ENCODE measurements at places on chromosomes 3 and 15. TPM values are rescaled to one million over a fixed set of nuclear protein-coding genes. Genes with fewer than 3 reads are reported as not detected.

Gene MORC1
- under 0.01 TPM for total RNA-seq

GRCh38 chr3:94305835-94306611 lies 243.2 kb downstream of the NSUN3 start:
- DNase-seq, result no peak

DNA sequence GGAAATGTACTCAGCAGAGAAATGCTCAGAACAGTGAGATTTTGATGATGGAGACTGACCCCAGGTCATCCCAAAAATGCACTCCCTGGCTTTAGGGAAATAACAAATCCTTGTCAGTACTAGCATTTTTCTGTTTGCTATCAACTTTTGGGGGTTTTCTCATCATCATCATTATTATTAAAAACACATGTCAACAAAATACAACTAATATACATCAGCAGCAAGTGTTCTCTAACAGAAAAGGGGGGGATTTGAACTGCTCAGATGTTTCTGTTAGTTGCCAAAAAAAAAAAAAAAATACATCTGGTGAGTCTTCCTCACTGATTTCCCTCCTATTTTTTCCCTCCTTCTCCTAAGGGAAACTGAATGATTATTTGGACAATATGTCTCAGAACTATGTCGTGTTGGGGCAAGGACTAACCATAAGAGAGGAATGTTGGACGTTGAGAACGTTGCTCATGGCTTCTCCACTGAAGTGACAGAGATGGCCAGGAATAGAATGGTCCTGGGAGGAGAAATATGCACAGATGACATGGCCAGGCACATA lies 230.0 kb upstream of the MCTP2 start:
- no peak for DNase-seq

Gene PPP4R2
- 116 TPM for total RNA-seq

GRCh38 chr3:103786296-103786695 lies 1351.5 kb downstream of the ZPLD1 start:
- no peak for DNase-seq

DNA sequence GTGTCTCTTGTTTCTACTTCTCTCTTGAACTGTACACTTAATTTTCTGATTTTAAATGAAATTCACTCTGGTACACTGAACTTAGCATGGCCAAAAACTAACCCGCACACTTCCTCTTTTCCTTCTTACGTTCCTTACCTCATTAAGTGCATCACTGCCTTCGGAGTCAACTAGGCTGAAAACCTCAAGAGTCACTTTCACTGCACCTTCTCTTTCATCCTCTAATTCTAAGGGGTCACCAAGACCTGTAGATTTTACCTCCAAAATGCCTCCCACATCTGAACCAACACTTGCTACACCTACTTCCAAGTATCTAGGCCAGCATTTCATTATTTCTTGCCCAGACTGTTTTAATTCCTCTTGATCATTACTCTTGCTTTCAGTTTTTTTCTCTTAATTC lies 6.6 kb downstream of the CBLB start:
- no peak for DNase-seq

Gene GRK7
- total RNA-seq, result 0.05 TPM

GRCh38 chr3:39082666-39083313 lies 24.6 kb downstream of the GORASP1 start:
- no peak for DNase-seq

Data from renal cortical epithelial cell (primary cell).